ENCODE measurements at places on chromosomes 13 and 19.
A peak's percentile ranks its signal among the peaks of the same experiment; 100 is the strongest.

DNA sequence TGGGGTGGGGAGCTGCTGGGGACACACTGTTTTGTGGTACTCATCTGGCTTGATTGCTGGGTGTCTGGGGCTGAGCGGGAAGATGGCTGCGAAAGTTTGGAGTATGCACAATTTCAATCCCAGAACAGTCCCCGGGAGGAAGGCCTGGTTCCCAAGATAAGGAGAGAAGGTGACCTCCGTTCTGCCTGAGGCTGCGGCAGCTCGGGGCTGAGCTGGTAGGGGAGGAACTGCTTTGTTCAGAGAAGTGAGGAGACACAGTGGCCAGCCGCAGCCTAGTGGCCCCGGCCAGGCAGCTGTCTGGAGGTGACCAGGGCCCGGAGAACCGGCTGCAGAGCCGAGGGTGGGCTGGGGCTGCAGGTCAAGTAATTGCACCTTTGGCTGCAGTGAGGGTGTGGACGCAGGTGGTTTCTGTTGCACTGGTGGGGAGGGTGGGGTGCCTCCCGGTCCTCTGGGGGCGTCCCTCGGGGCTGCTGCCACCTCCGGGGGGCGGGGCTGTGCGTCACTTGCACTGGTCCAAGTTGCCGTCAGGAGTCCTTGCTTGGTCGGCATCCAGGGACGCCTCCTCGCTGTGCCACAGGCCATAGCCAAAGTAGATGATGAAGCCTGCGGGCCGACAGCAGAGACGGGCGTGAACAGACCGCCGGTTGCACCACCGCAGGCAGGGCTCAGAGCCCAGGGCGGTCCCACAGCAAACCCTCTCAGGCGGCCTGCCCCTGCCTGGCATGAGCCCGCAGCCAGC is 81.3 kb downstream of the SLC7A1 start:
- no peak for DNase-seq

DNA sequence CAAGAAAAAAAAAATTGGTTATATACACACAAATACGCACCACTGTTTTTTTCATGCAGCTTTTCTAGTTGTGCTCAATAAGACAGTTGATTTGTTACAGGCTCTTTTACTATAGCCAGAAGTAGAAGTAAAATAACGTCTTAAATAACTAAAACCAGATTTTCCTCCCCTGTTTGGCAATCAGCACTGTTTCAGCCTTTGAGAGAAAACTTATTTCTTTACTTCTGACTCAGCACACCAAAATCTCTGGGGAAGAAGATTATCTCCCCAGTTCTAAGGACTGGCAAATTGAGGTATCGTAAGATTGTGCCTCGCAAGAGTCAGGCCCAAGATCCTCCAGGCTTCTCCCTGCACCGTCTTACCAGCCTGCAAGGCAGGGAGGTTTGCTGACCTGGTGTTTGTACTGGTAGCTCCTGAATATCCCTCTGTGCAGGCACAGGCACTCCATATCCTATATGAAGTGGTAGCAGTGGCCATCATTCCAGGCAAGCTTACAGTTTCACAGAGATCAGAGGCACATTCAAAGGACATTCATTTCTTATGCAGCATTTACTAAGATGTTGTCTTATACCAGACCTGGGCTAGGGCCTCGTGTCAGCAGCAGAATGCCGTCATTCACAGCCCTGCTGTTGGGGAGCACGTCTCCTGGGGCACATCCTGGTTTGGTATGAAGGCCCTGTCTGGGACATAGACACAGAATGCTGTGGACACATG is 268.2 kb downstream of the ZNF536 start:
- DNase-seq: no peak

DNA sequence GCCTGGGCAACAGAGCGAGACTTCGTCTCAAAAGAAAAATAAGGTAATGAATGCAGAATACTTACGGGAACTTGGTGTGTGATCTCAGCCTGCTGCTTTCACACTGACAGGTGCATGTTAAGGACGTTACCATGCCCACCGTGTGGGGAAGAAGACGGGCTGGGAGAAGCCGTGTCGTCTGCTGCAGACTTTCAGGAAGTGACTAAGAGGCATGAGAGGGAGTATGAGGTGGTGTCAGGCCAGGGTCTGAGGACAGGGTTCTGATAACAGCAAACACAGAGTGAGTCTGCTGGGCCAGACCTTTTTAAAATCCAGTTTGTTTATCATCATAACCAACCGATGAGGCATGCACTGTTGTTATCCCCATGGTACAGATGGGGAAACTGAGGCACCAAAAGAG is 13.6 kb upstream of the GALP start:
- DNase-seq: no peak

DNA sequence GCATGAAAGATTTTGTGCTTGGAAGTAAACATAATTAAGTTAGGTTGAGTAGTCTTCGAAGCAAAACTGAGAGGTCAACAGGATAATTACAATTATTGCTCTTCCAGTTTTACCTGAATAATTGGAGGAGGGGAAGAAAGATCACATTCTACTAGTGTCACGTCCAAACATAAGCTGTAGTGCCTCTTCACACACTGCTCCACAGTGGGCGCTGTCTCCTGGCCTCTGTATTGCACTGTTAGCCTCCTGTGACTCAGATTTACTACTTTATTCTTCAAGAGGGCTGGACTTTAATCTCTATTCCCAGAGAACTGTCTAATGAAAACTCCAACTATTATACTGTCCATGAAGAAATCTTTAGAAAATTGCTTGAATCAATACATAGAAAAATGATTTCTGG is 62.9 kb downstream of the TRPC4 start:
- no peak for DNase-seq

DNA sequence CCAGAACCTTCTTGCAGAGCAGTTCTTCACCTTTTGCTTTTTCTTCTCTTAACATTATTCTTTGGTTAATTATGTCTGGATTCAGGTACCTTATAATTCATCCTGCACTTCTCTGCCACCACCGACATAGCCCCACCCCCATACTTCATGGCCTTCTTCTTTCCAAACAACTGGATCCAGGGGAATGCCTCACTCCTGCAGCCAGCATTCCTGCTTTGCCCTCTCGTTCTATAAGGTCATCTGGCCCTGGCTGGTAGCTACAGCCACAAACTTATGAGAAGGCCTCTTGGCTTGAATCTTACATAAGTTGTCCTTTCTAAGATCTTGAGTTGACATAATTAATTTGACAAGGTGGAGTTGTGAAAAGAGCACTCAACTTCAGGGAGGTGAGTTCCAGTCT is 84.1 kb upstream of the FRY start:
- DNase-seq: no peak

DNA sequence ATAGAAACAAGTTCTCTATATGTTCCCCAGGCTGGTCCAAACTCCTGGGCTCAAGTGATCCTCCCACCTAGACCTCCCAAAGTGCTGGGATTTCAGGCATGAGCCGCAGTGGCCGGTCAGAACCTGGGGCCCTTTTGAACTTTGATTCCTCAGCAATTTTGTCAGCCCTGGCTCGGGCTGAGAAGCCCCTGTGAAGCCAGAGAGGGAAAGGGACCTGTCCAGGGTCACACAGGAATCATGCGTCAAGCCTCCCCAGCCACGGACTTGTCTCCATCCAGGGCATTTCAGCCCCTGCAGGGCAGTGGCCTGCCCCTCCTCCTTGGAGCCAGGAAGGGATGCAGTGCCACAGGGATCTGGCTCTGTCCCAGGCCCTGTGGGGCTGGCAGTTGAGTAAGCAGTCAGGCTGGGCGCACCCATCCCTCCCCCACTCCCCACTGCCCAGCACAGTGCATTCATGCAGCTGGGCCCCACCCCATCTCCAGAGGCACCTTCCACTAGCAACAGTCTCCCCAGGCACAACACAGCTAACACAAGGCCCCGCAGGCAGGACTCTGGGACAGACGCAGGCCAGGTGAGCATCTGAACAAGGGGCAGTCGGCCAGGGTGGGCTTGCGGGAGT is at the start of gene CAPS:
TSS of gene CAPS (plus strand) at position 516 of the 619 bp plus-strand sequence. CDS start 153 bp downstream, outside the sequence.
- DNase-seq: no peak

DNA sequence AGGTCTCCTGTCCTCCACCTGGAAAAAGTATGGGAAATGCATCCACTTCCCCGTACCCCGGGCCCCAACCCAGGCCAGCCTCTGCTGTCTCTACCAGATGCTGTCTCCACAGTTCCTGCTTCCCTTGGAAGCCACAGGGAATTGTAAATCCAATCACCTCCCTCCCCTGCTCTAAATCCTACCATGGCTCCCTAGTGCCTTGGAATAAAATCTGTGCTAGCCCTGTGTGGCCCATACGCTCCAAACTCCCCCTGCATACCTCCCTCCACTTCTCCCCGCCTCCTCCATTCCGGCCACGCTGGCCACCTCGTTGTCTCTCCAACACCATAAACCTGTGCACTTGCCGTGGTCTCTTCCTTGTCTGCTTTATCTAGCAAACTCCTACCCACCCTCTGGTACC is 31.2 kb downstream of the UNC13A start:
- no peak for DNase-seq

- DNase-seq: no peak
Observed at GRCh38 chr19:45443462-45444317, 20.0 kb upstream of the ERCC1 start.

DNA sequence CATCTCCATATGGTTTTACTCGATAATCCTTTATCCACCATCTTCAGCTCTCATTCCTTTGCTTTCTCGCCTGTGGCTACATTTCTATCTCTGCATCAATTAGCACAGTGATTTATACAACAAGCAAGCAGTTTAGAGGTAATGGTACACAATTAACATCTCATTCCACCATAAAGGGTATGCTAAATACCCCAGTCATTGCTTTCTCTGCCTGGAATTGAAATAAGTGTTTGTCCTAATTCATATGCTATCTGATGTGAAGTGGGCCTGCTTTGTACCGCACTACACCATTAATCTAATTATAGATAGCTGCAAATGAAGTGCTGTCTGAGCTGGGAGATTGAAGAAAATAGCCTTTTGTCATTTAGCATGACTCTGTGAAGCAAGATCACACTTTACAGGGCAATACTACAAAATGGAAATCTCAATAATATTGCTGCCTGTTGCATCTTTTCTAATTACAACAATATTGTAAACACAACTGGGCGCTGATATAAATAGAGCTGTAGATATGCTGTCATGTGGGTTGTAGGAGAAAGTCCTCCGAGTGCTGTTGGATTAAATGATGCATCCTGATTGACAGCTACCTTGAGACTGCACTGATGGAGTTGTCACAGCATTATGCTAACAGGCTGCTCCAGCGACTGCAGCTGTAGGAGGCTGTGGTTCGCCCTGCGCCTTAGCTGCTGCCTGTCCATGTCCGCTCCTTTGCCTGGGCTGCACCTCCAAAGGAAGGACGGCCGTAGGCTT is 78.2 kb downstream of the GGACT start:
- DNase-seq: no peak

DNA sequence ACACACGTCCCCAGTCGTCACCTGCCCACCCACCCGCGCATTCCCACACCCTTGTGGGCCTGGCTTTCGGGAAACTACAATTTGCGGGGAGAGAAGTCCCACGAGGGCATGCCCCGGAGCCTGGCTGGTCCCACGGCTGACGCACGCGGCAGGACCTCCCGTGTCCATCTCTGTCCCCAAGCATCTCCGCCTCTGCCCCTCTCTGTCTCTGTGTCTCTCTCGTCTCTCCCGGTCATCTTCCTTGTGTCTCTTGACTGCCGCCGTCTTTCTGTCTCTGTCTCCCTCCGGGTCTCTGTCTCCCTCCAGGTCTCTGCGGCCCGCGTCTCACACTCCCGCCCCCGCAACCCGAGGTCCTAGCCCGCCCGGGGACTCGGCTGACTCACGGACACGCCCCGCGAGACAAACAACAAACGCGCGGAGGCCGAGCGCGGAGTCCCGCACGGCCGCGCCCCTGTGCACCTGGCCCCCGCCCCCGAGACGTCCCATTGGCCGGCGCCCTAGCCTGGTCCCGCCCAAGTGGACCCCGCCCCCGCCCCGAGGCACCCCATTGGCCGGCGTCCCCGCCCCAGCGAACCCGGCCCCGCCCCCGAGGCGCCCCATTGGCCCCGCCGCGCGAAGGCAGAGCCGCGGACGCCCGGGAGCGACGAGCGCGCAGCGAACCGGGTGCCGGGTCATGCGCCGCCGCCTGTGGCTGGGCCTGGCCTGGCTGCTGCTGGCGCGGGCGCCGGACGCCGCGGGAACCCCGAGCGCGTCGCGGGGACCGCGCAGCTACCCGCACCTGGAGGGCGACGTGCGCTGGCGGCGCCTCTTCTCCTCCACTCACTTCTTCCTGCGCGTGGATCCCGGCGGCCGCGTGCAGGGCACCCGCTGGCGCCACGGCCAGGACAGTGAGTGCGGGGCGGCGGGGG is at the start of gene FGF22:
TSS of gene FGF22 (plus strand) at position 627 of the 908 bp plus-strand sequence. CDS start at position 674, 47 bp downstream.
- peak; percentile 40 for DNase-seq

DNA sequence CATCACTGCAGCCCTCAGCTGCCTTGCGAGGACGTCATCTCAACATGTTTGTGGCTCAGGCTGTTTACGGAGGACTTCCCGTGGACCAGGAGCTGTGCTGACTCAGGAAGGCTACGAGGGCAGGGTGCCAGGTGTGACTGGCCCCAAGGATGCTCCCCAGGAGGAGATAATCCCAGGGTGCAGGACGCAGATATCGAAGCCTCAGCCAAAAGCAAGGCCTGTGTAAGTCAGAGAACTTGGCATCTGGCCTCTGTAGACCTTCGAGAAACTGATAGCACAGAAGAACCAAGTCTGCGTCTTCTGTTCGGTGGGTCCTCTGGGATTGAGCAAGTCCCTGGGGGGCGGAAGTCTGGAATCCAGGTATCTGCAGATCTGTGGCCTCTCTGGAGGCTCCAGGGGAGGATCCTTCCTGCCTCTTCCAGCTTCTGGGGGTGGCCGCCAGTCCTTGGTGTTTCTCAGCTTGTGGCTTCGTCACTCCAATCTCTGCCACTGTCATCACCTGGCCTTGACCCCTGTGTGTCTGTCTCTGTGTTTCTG is 2.6 kb upstream of the DOHH start:
- no peak for DNase-seq

GRCh38 chr19:31334849-31335624 is 14.2 kb downstream of the TSHZ3 start:
- no peak for DNase-seq

DNA sequence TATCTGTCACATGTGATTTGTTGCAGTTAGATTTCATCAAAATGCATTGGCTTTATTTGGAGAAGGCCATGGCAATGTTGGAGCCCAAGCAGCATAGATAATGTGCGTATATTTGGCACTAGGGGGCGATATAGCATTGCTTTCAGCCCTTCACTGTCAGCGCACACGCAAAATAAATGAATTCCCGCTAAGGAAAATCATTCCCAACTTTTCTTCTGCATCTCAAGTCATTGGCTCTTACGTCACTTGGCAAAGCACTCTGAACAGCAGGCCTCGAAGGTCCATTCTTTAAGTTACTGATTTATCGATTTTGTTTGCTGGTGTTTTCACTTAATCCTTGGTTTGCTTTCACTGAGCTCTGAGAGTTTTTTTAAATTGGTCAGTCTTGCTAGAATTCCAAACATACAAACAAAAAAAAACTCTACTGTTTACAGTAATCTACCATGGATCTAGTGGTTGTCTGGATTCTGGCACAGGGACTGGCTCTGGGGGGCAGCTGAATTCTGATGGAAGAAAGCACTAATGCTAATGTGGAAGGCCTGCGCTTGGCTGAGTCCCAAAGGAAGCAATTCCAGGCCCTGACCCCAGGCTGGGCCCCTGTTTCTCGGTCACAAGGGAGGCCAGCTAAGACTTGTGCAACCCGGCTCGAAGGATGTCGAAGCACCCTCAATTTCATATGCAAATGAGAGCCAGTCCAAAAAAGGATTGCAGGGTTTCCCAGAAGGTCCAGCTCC is 97.7 kb upstream of the IPO5 start:
- DNase-seq: peak; percentile 72

- DNase-seq: no peak
Observed at GRCh38 chr13:30376426-30377311, 45.6 kb upstream of the UBE2L5 start.
